Spinal cord (tissue), 10 donors: ENCODE measurements at places on chromosomes 6 and 20.

GRCh38 chr6:42333612-42334011 is 116.0 kb upstream of the MRPS10 start:
- H3K4me1 ChIP-seq = peaks cover 3% of the 10 kb centered on the region
- no peak overlapping the region for H3K4me3 ChIP-seq
- H3K27me3 ChIP-seq = no peaks in the 10 kb centered on the region
- H3K27ac ChIP-seq = no peak overlapping the region
- no peak for DNase-seq

GRCh38 chr6:13666194-13667105 is 45.2 kb downstream of the RANBP9 start:
- DNase-seq = no peak
- no peaks in the 10 kb centered on the region for H3K27me3 ChIP-seq
- no peak overlapping the region for H3K4me3 ChIP-seq
- no peaks in the 10 kb centered on the region for H3K36me3 ChIP-seq
- no peak overlapping the region for H3K27ac ChIP-seq

DNA sequence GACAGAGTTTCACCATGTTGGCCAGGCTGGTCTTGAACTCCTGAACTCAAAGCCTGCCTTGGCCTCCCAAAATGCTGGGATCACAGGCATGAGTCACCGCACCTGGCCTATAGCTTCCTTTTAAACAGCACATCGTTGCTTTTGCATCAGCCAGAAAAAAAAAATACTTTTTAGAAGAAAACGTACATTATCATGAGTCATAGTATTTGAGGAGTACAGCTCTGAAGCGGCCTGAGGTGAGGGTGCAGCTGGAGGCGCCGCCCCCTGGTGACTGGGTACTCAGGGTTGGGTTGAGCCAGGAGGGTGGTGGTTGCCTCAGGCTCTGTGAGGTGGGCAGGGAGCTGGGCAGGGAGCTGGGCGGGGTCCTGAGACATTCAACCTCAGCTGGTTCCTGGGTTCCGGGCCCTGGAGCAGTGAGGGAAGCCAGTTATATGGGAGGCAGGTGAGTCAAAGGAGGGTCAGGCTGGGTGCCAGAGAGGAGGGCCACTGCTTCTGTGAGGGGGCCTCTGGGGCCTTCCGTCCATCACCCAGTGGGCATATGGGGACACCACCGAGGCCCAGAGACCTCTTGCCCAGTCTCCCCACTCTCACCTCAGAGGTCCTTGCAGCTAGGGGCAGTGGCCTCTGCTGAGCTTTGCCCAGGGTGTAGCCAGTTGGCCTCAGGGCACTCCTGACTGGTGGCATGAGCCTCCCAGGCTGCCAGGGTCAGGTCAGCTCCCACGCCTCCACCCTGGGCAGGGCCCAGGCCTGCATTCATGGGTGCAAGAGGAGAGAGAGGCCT is 11.7 kb upstream of the ID1 start:
- H3K27me3 ChIP-seq = no peaks in the 10 kb centered on the region
- no peak overlapping the region for H3K4me3 ChIP-seq
- H3K4me1 ChIP-seq = peaks cover 22% of the 10 kb centered on the region
- no peaks in the 10 kb centered on the region for H3K36me3 ChIP-seq
- peak overlapping the region; percentile 19 for H3K27ac ChIP-seq

DNA sequence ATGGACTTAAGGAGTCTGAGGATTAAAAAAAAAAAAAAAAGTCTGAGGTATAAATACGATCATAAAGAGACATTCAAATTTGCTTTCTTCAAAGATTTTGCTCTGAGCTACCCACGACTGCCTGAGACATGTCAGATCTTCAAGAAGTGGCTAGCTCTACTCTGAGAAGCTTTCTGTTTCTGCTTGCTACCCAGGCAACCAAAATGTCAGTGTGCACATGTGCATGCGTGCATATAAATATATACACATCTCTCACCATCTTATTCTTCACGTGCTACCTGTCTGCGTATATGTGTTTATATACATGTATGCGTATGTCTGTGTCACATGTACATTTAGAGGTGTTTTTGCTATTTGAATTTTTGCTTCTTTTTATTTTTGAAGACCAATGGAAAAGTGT is 299.6 kb upstream of the STXBP5 start:
- H3K27me3 ChIP-seq = no peaks in the 10 kb centered on the region
- DNase-seq = no peak
- no peaks in the 10 kb centered on the region for H3K36me3 ChIP-seq
- no peak overlapping the region for H3K4me3 ChIP-seq
- H3K4me1 ChIP-seq = no peaks in the 10 kb centered on the region
